ENCODE measurements at places on chromosomes 5 and 9.

DNA sequence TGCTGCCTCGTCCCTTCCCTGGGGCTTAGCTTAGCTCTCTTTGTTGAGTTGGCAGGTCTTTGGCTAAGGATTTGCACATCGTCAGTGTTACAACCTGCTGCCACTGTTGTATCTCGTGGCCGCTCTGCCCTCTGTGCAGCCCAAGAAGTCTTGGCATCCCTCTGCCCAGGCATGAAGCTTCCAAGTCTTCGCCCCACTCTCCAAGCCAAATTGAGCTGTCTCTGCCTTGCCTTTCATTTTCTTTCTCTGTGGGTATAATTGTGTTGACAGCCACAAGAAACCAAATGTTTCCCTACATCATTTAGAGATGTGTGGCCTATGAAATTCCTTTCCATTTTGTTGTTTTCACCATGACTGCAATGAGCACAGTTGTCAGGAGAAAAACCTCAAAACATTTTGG, 29.6 kb upstream of the MED27 start:
- no peak for DNase-seq

DNA sequence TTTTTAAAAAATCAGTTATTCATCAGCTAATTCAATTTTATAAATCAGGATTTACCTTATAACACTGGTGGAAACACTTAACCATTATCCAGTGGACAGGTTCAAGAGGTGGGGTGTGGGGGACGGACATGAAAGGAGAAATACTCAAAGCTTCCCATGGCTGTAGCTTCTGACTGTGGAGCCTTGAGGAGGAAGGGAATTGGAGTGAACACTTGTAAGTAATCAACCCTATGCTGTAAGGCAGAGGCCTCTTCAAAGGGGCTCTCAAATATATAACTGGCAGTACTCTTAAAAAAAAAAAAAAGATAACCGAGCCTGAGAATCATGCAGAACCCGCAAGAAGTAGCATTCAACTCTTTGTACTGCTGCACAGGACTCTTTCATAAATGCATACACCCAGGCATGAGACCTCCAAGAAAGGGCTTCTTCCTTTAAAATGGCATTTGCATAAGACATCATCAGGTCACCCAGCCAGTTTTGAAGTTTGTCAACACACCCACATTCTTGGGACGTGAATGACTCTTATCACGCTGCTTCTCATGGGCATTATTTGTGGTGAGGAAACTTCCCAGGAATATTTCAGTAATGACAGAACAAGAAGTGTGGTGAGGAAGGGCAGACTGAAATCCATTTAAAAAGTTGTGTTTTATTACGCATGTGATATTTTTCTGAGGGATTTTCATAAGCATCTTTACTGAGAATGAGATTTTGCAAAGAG, 8.1 kb downstream of the OSMR start:
- no peak for DNase-seq

GRCh38 chr9:18707489-18708205, 233.7 kb downstream of the ADAMTSL1 start:
- no peak for DNase-seq

DNA sequence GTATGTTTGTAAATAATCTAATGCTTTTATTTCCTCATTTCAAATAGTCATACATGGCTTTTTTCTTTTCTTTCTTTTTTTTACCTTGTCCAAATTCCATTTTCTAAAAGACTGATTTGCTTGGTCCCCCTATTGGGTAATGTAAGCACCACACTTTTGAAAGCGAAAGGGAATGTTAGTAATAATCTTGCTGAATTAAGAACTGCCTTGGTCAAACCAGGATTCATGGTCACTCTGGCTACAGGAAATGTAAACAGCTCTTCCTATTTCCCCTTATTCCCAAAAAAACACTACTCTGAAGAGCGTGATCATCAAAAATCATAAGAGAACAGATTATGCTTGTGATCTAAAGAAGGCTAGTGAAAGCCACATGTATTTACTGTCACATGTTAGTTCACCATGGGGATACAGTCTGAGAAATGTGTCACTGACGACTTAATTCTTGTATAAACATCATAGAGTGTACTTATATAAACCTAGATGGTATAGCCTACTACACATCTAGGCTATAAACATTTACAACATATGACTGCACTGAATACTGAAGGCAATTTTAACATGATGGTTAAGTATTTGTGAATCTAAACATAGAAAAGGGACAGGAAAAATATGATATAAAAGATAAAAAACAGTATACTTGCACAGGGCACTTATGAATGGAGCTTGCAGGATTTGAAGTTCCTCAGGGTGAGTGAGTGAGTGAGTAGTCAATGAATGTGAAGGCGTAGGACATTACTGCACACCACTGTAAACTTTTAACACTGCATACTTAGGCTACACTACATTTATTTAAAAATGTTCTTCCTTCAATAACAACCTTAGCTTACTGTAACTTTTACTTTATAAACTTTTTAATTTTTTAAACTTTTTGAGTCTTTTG, 75.3 kb downstream of the HMGCR start:
- DNase-seq, result no peak

DNA sequence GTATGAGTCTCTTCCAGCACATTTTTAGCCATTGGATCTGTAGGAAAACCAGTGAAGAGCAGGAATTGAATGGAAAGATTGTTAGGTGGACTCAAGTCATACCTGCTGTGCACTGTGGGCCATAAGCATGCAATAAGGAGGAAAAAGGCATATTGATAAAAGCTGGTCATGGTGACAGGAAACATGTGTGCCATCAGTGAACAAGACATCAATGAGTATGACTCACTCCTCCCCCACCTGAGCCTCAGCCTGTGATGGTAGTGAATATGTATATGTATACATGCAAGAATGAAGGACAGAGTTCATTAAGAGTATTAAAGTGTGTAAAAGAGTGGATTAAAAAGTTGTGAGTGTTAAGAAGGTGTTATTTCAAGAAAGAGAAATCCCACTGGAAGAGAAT, 164.5 kb downstream of the TMEM38B start:
- DNase-seq, result no peak

- DNase-seq, result no peak
Observed at GRCh38 chr5:21791304-21791703, 1061.8 kb downstream of the CDH12 start.

DNA sequence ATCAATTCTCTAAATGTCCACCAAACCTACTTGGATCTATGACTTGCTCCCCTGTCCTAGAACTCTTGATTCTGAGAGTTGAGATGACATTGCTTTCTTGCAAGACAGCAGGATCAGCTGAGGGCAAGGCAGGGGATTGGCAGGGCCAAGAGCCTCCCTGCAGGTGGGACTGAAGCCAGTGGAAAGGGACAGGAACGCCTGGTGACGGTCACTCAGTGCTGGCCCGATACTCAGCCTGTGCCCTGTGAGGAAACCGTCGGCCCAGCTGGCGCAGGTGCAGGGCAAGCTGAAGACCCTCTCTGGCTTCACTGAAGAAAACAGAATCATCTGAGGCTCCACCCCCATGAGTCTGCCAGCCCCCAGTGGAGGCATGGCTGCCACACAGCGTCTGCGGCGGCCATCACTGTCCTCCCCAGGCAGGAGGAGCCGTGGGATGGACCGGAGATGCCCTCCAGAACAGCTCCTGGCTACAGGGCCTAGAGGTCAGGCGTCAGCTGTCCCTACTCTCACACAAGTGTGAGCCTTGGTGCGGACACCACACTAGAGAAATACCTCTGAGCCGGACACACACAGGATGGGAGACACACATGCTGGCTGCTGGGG, 14.7 kb downstream of the UBAC1 start:
- DNase-seq, result no peak

- no peak for DNase-seq
Observed at GRCh38 chr5:115389799-115390382, 93.4 kb upstream of the CCDC112 start.

- DNase-seq, result no peak
Observed at GRCh38 chr5:113703266-113703665, 189.8 kb downstream of the YTHDC2 start.

GRCh38 chr9:16828340-16829281, 41.9 kb downstream of the BNC2 start:
- DNase-seq, result no peak

- no peak for DNase-seq
Observed at GRCh38 chr5:383066-383465, 59.9 kb upstream of the EXOC3 start.

Data from CD8-positive, alpha-beta T cell (primary cell).